ENCODE measurements at places on chromosomes 4 and X.

GRCh38 chr4:52873861-52874343 lies 11.8 kb downstream of the RASL11B start:
- no peak for DNase-seq

GRCh38 chrX:148281920-148282319 lies 218.5 kb upstream of the AFF2 start:
- no peak for DNase-seq

GRCh38 chr4:186642998-186643397 lies 80.7 kb downstream of the FAT1 start:
- DNase-seq = no peak

DNA sequence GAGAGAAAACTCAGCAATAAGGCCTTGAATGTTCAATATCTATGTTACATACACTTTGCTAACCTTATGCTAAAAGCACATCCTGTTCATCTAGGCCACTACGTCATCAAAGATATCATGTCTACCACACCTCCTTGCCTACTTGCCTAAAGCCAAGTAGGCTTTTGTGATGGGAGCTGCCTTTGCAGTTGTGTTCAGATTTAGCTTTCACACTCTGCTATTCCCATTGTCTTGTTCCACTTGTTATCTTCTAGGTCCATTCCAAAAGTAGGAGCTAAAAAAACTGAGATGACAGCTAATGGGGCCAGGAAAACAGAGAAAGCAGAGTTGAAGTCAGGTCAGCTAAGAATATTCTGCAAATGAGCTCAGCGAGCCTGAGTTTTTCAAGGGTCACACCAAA lies 153.6 kb upstream of the EDNRA start:
- no peak for DNase-seq

GRCh38 chr4:2977211-2978088 lies 14.1 kb downstream of the GRK4 start:
- no peak for DNase-seq

DNA sequence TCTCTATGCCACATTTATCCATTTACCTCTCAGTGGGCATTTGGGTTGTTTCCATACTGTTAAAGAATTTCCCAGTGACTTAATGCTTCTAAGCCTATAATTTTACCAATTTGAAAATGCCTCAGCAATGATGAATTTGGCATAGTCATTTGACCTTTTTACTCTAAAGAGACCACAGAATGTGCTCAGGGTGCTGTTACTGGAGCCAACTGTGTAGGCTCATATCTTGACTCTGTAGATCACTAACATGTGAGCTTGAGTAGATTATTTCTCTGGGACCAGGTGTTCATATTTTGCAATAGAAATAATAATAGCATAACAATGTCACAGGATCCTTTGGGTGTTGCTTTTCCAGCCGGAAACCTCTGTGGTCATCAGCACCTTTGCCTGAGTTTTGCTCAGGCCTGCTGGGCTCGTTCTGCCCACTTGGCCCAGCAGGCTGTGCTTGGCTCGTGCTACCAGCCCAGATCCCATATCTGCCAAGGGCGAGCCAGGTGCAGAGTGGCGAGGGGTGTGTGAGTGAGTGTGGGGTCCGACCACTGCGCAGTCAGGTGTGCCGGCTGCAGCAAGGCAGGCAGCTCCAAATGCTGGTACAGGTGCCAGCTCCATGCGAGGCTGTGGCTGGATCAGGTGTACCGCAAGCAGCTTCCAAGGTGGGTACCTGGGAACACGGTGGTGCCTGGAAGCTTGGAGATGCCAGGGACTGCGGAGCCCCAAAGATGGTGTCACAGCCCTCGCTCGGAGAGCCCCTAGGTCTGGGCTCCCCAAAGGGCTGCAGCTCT lies 70.6 kb upstream of the ANK2 start:
- DNase-seq = no peak

DNA sequence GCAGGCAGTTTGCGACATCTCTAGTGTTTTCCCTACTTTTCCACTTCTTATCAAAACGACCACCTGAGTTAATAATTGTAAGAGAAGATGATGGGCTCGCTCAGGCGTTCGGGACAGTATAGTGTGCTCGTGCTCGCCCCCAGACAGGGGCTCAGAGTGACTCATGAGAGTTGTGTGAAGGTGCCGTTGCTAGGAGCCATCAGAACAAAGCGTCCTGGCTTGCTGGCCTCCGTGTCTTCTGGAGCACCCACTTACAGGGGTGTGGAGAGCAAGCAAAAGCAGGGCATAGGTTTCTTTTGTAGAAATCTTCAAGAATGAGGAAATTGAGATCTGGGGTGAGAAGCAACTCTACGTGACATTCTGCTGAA lies 73.0 kb upstream of the ADGRG2 start:
- no peak for DNase-seq

DNA sequence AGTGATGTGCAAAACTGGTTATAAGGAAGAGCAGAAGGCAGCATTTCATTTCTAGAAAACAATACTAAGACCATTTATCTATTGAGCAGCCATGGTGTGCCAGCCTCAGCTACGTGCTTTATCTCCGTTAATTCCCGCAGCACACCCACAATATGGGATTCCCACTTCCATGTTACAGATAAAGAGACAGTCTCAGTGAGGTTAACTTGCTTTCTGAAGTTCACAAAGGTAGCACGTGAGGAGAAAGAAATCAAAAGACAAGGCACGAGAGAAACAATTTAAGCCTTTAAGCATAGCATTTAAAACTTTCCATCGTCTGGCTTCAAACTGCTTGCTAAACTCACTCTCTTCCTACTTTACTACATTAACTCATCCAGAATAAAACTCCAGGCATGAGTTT lies 8.0 kb upstream of the RPL34 start:
- DNase-seq = no peak

GRCh38 chr4:24895461-24895860 lies 17.4 kb downstream of the CCDC149 start:
- DNase-seq = no peak

GRCh38 chr4:98612318-98613250 lies 45.8 kb downstream of the TSPAN5 start:
- no peak for DNase-seq

GRCh38 chr4:76215077-76215476 lies 1.5 kb upstream of the SCARB2 start:
- no peak for DNase-seq

- DNase-seq = no peak
Observed at GRCh38 chr4:7793186-7793585, 146.5 kb downstream of the AFAP1 start.

DNA sequence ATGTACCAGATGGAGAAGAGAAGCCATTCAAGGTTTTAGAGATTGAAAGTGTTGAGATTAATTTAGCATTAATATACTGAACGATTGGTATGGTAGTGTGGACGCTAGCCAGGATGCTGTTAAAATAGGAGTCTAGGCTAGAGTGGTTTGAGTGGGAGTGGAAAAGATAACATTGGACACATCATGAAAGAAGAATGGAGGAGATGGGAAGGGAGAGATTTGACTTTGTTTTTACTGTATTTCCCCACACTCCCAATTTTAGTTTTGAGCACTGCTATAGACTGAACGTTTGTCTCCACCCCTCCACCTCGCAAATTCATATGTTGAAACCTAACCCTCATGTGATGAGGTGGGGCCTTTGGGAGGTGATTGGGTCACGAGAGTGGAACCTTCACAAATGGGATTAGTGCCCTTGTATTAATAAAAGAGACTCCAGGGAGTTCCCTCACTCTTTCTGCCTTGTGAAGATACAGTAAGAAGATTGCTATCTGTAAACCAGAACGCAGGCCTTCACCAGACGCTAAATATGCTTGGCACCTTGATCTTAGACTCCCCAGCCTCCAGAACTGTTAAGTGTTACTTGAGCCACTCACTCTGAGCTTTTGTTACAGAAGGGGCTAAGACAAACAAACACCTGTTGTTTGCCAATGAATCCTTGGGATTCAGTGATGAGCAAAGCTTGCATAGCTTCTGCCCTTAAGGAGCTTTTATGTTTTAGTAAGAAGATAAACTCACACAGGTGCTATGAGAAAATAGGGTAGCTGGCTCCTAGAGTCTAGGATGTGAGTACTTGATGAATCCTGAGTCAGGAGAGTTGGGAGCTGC lies 25.8 kb downstream of the USP9X start:
- DNase-seq = no peak

DNA sequence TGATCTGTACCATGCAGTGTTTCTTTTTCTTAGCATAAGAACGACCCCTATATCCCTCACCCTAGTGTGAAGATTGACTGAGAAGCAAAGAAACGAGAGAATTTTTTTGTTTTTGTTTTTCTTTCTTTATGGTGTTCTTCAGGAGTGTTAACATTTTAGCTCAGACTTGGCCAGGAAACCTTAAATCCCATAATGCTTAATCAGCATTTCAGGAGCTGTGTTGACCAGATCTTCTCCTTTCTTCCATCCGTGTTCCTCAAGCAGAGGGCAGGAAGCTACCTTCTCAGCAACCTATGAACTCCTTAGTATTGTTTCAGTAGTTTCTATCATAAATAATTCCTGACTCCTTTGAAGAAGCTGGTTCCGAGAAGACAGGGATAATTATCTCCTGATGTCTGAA lies 1501.5 kb downstream of the STIM2 start:
- DNase-seq = no peak

GRCh38 chr4:94931626-94932025 lies 173.9 kb downstream of the BMPR1B start:
- DNase-seq = no peak

DNA sequence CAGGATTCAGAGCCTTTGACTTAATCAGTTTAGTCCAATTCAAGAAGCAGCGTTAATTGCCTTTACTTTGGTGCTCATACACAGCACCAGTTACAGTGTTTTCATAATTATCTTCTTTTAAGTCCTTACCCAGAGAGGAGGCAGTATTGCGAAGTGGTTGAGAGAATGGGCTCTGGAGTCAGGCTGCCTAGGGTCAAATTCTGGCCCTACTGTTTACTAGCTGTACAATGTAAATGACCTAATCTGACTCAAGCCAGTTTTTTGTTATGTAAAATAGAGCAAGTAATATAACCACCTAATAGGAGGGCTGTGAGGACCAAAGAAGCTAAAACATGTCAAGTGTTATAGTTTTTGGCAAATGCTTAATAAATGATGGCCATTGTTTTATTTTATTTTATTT lies 27.6 kb downstream of the WDR44 start:
- no peak for DNase-seq

GRCh38 chrX:124736553-124737270 lies 390.3 kb downstream of the SH2D1A start:
- no peak for DNase-seq

DNA sequence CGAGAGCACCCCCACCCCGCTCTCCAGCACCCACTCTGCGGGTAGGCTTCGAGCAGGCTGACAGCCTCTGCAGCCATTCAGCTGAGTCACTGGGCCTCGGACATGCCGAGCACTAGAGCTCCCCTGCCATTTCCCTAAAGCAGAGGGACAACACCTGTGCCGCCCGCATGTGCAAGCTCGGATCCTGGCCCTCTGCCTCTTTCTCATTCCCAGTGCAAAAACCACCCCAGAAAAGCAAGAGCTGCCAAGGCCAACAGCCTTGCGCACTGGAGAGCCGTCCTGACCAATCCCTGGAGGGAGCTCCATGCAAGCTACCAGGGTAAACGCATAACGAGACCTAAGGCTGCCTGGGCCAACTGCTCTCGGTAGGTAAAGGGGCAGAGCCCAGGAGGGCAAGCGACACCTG lies 5.3 kb downstream of the HCFC1 start:
- no peak for DNase-seq

GRCh38 chrX:78693012-78693411 lies 33.9 kb upstream of the RTL3 start:
- no peak for DNase-seq

DNA sequence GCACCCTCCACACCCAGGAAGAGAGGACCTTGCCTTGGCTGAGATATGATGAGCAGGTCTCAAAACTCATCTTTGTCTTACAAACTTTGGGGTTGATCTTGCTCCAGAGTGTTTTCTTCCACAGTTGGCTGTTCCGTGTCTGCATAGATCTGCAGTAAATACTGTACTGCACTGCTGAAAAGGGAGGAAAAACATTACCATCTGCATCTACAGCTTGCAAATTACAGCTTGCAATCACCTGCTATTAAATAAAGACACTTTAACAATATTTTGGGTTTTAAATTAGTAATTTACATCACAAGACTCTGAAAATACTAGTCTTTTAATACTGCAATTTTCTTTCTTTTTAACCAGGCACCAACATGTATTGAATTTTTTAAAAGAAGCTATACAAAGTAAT lies 499.5 kb downstream of the STIM2 start:
- no peak for DNase-seq

GRCh38 chr4:130855533-130855932 lies 1759.6 kb downstream of the C4orf33 start:
- no peak for DNase-seq

DNA sequence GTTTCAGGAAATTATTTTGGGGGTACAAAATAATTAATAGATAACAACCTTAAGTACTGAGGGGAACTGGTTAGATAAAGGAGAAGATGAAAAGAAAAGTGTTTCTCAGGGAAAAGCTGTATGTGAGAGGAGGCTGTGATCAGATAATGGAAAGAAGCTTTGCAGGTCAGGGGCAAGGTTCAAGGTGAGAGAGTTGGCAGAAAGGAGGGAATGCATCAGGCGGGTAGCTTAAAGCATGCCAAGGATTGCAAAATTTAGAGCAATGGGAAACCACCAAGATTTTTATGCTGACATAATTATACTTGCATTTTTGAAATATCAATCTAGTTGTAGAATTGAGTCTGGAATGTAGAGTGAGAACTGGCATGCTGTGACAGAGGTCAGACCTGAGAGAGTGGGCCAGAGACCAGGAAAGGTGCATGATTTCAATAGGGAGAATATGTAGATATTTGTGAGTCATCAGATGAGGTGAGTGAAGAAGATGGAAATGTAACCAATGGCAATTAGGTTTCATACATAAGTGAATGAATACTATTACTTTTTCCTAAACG lies 508.7 kb downstream of the TRIML1 start:
- no peak for DNase-seq

GRCh38 chr4:189659287-189659686 lies 281.4 kb upstream of the FRG1 start:
- no peak for DNase-seq

GRCh38 chr4:39045827-39046221 lies 13.6 kb upstream of the TMEM156 start:
- no peak for DNase-seq

GRCh38 chr4:2332976-2333319 lies 71.0 kb upstream of the MXD4 start:
- no peak for DNase-seq

DNA sequence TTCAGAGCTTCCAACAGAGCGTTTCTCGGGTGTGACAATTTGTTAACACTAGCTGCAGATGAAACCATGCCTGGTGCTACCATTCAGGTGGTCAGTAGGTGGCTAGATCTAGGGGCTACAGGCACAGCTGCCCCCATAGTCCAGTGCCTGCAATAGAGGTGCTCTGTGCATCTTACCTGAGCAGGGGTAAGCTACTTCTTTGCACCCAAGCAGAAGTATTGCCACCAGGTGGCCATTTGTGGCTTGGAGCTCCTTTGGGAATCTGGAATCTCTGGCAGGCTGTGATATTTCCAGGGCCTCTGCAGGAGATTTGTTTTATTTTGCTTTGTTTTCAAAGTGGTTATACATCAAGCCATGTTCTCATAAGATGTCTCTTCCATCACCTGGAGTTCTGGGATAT lies 170.7 kb upstream of the PUDP start:
- DNase-seq = no peak

DNA sequence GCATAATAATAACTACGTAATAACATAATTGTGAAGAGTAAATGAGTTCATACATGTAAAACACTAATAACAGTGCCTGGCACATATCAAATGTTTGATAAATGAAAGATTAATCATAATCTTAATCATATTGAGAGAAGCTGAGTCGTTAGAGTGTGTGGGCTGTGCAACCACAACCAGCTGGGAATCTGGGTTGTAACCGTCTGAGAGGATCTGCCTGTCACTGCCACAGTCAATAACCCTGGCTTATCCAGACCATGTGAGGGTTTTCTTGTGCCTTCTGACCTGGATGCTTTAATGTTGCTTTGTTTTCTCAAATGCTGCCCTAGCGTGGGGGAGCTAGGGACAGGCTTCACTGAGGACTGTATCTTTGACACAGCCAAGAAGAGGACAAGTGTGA lies 73.9 kb downstream of the TRPC5 start:
- DNase-seq = no peak

Data from GDM1 (cell line).